ENCODE measurements at places on chromosomes 3 and 15. TPM values are rescaled to one million over a fixed set of nuclear protein-coding genes. Genes with fewer than 3 reads are reported as not detected.

DNA sequence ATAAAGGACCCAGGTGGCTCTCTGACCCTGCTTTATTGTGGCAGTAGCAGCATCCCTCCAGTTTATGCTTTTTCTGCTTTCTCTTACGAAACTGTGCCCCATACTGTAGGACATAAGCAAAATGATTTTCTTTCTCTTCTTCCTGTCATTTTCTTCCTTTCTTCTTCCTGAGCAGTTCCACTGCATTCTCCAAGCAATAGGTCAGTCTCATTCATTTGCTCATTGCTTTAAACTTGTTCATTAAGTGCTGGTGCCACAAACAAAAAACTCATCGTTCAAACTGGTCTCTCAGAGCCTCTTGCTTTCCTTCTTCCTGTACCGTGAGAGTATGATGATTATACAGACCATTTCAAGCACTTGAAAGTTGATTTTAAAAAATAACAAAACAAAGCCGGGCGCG lies 66.8 kb downstream of the PDE8A start:
- DNase-seq = no peak
- peaks cover 2% of the 10 kb centered on the region for H3K36me3 ChIP-seq
- no peaks in the 10 kb centered on the region for H3K27me3 ChIP-seq
- peaks cover 8% of the 10 kb centered on the region for H3K4me1 ChIP-seq

DNA sequence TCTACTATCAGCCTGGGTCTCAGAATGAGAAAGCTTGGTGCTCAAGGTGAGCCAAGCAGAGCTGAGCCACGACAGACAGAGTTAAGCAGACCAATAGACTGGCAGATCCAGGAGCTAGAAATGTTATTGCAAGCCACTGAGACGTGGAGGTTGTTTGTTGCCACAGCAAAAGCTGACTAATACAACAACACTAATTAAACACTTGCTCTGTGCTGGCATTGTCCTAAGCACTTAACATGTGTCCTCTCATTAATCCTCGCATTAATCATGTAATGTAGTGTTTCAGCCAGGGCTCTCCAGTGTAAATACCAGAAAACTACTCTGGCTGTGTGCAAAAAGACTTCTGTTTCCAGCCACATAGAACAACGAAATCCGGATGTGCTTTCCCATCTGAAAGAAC lies 11.6 kb upstream of the SPSB4 start:
- DNase-seq = no peak
- peaks cover 10% of the 10 kb centered on the region for H3K27me3 ChIP-seq
- no peak overlapping the region for H3K4me3 ChIP-seq
- no peaks in the 10 kb centered on the region for H3K4me1 ChIP-seq
- H3K36me3 ChIP-seq = no peaks in the 10 kb centered on the region
- H3K27ac ChIP-seq = no peak overlapping the region

DNA sequence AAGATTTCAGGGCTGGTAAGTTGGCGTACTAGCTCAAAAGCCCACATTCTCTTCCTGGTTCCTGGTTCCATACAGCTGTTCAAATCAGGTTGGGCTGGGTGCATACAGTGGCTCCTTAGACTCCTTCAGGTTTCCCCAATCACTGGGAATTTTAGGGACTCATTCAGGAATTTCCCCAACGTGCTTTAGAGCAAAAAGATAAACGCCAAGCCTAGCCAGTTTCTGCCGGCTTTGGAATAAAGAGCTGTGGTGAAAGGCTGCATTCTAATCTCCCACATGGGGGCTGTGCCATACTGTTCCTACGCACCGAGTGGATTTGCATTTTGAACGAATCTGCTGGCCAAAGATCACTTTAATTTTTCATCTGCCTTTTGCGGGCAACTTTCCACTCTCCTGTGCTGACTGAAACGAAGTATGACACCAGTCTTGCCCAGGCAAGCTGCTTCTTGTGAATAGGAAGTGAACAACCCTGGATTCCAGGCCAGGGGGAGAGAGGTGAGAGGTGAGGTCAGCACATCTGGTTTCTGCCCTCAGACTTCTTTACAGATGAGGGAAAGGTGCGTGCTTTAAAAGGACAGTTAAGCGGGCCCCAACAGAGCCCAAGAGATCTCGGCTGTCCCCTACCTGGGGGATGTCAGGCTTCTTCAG lies 184.2 kb upstream of the PDZRN3 start:
- DNase-seq = no peak
- peaks cover 2% of the 10 kb centered on the region for H3K4me1 ChIP-seq
- H3K27me3 ChIP-seq = peaks cover 16% of the 10 kb centered on the region
- no peaks in the 10 kb centered on the region for H3K36me3 ChIP-seq

DNA sequence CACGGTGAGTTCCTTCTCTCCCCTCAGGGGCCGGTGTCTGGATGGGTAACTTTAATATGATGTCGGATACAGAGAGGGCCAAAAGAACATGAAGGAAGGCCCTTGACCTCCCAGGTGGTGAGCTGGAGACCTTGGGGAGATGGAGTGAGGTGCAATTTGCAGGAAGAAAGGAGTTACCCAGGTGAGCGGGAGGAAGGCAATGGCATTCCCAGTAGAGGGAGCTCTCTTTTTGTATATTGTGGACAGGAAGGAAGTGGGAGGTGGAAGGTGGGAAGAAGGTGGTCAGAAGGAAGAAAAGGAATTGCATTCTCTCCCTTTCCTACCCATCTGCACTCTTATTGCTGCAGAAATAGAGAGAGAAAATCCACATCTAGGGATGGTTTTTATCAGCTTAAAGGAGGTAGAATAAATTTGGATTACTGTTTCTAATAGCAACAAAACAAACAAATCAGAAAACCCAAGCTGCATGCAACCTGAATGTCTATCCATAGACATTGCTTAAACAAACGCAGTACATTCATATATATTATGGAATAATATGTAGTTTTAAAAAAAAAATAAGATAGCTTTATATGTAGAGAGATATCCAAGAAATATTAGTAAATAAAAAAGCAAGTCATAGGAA lies 169.0 kb upstream of the TSC22D2 start:
- H3K27me3 ChIP-seq = peaks cover 3% of the 10 kb centered on the region
- peaks cover 7% of the 10 kb centered on the region for H3K4me1 ChIP-seq
- no peak overlapping the region for H3K4me3 ChIP-seq
- DNase-seq = no peak
- H3K36me3 ChIP-seq = no peaks in the 10 kb centered on the region
- H3K27ac ChIP-seq = peak overlapping the region; percentile 46

GRCh38 chr3:171459942-171460724 lies at the start of gene TNIK:
Gene TNIK, minus strand, starts transcription at chr3:171460405. Its CDS starts 342 bp downstream, at chr3:171460063.
- DNase-seq = peak; percentile 69
- peaks cover 42% of the 10 kb centered on the region for H3K27me3 ChIP-seq
- H3K4me3 ChIP-seq = peak within 1 kb of the TSS; percentile 86

Gene LCMT2
- total RNA-seq = 11.0 TPM

Data from progenitor cell of endocrine pancreas (in vitro differentiated cells).